ENCODE measurements at places on chromosomes 1 and 21.

DNA sequence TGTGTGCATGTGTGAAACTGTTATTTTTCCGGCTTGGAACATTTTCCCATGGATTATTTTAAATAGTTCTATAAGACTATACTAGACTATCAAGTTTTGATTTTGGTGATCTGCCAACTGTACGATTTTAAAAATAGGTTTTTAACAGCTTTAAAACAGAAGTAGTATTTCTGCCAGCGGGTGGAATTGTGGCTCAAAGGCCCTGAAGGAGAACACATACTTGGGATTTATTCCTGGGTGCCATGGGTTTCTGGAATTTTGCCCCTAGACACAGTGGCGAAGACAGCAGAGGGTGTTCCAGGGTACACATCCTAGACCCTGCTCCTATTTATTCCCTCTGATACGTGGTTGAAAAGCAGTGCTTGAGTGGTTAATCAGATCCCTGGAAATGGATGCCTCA is 81.7 kb upstream of the IPO9 start:
- DNase-seq: no peak

DNA sequence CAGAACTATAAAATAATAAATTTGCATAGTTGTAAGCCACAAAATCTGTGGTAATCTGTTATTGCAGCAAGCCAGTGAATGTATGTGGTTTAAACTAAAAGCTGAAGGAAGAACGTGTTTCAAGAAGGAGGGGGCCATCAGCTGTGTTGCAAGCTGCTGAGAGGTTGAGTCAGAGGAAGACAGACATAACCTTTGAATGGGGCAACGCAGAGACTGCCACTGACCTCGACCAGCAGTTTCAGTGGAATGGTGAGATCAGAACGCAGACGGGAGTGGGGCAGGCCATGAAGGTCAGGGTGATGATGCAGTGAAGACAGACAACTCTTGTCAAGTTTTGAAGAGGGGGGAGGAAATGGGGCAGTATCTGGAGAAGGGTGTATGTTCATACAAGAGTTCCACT is 23.2 kb upstream of the QSOX1 start:
- no peak for DNase-seq

- no peak for DNase-seq
Observed at GRCh38 chr1:66535061-66535460, 1.1 kb downstream of the SGIP1 start.

DNA sequence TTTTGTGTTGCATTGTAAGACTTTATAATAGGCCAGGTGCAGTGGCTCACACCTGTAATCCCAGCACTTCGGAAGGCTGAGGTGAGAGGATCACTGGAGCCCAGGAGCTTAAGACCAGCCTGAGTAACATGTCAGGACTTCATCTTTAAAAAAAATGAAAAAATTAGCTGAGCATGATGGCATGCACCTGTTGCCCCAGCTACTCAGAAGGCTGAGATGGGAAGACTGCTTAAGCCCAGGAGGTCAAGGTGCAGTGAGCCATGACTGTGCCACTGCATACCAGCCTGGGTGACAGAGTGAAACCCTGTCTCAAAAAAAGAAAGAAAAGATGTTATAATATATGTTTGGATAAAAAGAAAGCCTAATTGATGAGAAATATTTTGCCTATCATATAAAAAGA is 34.9 kb downstream of the HMCN1 start:
- no peak for DNase-seq

DNA sequence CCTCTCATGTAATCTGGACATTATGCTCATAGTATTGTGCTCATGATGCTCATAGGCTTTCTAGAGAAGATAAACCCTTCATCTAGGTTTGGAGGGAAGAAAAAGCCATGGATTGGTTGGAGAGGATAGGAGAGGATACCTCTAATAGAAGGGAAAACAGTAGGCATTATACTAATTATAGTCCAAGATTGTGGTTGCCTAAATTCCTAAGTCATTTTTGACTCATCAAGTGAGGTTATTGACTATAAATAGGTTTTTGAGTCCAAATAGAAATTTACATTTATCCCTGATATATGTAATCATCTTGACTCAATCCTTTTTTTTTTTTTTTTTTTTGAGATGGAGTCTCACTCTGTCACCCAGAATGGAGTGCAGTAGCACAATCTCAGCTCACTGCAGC is 5.0 kb downstream of the SYT11 start:
- DNase-seq: no peak

DNA sequence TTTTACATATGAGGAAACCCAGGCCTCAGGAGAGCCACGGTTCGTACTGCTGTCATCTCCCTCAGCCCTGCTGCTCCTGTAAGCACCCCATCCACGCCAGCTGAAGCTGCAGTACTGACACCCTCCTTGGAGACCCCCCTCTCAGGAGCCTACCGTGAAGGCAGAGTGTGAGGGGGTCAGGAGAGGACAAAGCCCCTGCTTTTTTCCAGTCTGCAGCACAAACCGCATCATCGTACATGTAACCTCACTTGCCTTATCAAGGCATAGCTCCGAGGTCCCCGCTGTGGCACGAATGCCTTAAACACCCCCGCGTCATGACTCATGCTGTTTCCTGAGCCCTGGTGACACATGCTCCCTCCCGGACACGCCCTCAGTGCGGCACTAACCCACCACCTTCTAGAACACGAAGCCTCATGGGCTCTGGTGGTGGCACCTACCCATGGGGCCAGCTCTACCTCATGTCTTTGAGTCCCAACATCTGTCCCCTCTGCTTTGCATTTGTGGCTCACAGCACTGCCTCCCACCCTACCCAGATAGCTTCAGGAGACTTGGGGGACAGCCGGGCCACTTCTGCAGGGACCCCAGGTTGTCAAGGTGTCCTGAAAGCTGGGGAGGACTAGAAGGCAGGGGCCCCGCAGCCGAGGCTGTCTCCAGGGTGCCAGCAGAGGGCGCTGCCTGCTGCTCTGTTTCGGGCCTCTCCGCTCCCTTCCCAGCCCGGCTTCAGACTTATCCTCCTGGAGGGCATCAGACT is 4.9 kb downstream of the SH3BGRL3 start:
- peak; percentile 97 for DNase-seq

DNA sequence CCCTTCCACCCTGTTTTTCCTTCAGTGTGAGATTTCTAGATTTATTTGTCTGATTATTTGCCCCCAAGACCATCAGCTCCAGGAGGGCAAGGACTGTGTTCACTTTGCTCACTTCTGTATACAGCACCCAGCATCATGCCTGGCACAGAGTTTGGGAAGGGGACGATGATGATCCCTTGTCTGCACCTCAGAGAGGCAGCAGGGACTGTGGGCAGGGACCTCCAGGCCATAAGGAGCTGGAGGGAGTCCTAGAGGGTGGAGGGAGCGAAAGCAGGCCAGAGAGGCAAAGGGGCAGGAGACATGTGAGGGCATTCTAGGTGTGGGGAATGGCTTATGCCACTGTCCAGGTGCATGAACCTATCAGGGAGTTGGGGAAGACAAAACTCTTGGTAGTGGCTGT is 32.8 kb downstream of the H3-3A start:
- DNase-seq: no peak

DNA sequence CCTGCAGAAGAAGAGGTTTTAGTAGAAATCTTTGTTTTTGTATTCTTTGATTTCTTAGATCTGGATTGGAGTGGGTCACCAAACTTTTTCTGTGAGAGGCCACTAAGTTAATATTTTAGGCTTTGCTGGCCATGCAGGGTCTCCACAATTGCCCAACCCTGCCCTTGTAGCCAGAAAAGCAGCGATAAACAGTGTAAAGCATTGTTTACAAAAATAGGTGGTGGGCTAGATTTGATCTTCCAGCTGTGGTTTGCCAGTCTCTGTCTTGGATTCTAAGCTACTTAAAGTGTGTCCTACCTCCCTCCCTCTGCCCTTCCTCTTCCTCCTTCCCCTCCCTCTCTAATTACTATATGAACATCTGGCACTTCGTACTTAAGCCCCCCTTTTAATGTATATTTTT is 68.0 kb downstream of the LAMC1 start:
- DNase-seq: no peak

GRCh38 chr1:226590614-226591013 is 42.0 kb downstream of the STUM start:
- DNase-seq: no peak

- DNase-seq: no peak
Observed at GRCh38 chr1:241101622-241102021, 255.4 kb downstream of the RGS7 start.

- peak; percentile 27 for DNase-seq
Observed at GRCh38 chr1:27601771-27602461, 2.0 kb downstream of the AHDC1 start.

GRCh38 chr1:60090655-60091054 is 17.1 kb upstream of the C1orf87 start:
- DNase-seq: no peak

DNA sequence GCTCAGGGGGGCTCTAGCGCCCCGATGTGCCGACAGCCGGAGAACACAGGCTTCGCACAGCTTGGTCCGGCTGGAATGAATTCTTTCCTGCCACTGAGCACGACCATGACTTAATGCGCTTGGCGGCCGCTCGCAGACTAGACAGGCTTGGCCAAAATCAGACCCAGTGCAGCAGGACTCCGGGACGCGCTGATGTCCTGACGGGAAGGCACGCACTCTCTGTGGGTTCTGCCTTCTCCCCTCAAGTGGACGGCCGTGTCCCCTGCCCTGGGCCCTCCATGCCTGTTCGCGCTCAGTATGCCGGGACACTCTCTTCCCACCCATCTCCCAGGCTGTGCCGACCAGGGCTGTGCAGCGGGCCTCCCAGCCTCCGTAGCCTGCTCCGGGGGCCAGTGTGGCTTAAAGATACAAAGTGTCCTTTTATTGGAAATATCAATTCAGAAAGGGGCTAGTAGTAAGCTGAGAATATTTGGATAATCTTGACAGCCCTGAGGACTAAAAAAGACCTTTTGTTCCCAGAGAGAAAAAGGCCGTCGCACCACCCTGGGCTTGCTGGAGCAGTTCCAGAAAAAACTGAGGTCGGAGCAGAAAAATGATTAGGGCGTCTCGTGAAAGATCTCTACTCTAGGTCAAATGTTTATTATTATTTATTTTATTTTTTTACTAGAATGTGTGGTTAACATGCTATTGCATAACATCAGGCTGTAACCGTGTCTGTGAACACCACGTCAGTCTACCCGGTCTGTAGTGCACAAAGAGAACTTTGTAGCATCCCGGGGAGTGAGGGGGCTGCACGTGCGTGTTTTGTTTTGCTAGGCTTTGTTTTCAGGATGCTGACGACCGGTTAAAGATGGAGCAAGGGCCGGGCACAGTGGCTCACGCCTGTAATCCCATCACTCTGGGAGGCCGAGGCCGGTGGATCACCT is 88.1 kb upstream of the ARHGEF16 start:
- DNase-seq: peak; percentile 21

DNA sequence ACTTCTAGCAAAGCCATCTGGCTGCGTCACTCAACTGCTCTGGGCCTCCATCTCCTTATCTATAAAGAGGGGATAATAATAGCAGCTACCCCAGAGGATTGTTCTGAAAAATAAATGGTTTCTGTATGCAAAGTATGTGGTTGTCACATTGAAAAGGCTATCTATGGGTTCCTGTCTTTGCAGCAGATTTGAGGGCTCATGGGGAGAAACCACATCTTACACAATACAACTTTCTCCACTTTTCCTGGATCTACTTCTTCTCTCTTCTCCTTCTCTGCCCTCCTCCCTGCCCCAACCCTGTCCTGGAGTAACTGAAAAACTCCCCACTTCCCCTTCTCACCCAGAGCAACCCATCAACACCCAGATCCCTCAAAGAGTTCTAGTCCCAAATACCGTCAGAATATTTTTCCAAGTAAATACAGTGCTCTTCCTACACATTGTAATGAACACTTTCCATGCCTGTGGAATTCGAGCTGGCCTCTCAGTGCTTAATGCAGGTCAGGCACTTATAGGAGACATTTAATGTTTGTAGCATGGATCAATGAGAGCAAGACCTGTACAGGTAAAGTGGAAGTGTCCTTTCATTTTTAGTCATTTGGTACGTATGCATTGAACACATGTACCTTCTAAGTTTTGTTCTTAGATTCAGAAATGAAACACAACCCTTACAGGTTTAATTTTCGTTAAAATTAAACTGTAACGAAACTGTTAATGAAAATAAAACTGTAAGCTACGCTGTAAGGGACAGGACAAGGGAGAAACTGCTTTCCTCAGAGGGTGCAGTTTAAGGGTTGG is 131.9 kb downstream of the AK5 start:
- no peak for DNase-seq

- DNase-seq: peak; percentile 22
Observed at GRCh38 chr1:111556325-111557037, 53.0 kb upstream of the ADORA3 start.

GRCh38 chr1:26541431-26541815 is 11.9 kb downstream of the RPS6KA1 start:
- DNase-seq: no peak

GRCh38 chr1:94395748-94396309 is 22.4 kb upstream of the ABCD3 start:
- no peak for DNase-seq

GRCh38 chr21:37742532-37742931 is 173.7 kb downstream of the KCNJ6 start:
- no peak for DNase-seq

All from PC-3 (cell line).